NCI-H460 (cell line): ENCODE measurements at places on chromosomes 13 and 19.

GRCh38 chr19:53624771-53625545 is 6.8 kb upstream of the DPRX start:
- DNase-seq, result no peak

DNA sequence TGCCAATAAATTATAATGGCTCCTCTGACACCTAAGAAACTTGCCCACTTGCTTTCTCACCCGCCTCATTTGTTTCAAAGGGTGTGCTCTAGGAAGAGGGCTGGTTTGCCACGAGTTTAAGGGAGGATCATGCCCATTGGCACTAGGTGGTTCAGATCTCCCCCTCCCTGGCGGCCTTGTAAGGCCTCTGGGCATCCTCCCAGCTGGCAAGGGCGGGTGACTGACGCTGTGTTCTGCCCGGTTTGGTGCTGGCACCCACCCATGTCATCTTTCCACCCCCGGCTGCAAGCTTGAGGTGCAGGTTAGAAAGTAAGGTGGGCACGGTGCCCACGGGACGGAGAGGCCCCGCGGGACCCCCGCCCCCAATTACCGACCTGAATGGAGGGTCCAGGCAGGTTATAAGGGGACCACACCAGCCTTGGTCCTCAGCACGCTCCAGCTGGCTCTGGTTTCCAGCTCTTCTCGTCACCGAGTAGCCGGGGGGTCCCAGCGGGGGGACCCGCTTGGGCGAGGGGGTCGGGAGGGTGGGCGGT is 90.4 kb downstream of the PTPRS start:
- DNase-seq, result no peak

DNA sequence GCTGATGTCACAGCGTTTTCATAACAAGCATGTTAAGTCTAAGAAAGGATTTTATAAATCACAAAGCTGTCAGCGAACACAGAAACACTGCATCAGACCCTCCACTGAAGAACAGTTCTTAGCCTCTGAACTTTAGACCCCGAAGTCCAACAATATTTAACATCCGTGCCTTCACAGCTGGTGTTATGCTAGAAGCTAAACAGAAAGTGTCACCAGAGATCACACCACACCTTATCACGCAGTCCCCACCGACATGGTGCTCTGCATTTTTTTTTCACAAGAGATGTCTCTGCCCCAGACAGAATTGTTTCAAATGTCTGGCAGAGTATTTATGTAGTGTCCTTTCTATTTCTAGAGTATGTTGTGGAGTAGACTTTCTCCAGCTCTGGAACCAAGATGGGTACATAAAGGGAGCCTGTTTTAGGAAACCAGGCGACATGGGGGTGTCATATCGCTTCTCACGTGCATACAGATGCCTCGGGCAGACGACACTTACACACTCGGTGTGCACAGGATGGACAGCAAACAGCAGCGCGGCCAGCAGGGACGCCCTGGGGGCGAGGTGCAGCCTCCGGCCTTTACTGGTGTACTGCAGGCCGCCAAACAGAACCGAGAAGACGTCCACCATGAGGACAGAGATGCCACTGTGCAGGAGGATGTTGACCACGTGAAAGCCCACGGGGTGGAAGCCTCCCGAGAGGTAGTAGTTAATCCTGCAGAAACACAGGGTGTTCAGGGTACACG is 12.0 kb downstream of the TMTC4 start:
- DNase-seq, result no peak

DNA sequence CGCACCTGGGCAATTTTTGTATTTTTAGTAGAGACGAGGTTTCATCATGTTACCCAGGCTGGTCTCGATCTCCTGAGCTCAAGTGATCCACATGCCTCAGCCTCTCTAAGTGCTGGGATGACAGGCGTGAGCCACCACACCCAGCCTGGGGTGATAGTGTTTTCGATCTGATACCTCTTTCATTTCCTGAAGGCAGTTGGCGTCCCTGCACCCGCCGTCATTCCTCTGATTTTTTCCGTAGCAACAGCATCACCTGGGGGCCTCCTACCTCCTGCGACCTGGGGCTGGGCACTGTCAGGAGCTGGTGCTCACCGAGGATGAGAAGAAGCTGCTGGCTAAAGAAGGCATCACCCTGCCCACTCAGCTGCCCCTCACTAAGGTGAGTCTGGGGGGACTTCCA is 10.8 kb downstream of the CREB3L3 start:
- DNase-seq, result no peak

- peak; percentile 56 for DNase-seq
These were observed 8.1 kb downstream of the PIK3R2 start for GRCh38 chr19:18160971-18161635.

- no peak for DNase-seq
These were observed 89.2 kb downstream of the KCNRG start for GRCh38 chr13:50104493-50104892.

DNA sequence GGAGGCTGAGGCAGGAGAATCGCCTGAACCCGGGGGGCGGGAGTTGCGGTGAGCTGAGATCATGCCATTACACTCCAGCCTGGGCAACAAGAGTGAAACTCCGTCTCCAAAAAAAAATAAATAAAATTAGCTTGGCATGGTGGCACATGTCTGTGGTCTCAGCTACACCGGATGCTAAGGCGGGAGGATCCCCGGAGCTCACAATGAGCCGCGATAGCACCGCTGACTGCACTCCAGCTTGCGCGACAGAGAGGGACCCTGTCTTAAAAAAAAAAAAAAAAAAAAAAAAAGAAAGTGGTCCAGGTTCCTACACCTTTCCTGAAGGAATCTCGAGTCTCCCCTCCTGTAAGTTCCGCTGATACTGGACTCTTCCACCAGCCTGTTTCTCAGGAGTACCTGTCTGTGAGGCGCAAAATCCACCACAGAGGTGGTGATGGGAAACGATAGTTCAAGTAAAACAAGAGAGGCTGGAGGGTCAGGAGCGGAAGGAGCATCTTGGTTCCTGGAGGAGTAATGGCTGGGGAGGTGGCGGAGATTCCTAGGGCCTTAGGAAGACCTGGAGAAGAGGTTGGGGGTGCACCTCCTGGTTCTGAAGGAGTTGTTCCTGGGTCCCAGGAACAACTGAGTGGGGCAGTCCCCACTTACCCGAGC is 471 bp downstream of the FUT1 start:
- DNase-seq, result no peak

DNA sequence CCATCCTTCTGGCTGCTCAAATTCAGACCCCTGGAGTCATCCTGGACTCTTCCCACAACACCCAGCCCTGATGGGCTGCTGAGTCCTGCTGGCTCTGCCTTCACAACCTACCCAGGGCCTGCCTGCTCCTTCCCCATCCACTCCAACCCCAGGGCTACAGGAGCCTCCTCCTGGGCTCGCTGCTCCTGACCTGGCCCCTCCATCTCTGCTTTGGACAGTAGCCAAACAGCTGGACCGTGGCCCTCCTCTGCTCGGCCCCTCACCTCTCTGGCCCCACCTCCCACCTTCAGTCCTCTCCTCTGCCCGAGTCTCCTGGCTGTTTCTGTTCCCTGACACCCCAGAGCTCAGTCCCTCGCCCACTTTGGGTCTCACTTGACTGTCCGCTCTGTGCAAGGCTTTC is 66.7 kb downstream of the CEBPG start:
- no peak for DNase-seq

- peak; percentile 41 for DNase-seq
These were observed 20.3 kb downstream of the LGALS16 start for GRCh38 chr19:39676004-39676403.

DNA sequence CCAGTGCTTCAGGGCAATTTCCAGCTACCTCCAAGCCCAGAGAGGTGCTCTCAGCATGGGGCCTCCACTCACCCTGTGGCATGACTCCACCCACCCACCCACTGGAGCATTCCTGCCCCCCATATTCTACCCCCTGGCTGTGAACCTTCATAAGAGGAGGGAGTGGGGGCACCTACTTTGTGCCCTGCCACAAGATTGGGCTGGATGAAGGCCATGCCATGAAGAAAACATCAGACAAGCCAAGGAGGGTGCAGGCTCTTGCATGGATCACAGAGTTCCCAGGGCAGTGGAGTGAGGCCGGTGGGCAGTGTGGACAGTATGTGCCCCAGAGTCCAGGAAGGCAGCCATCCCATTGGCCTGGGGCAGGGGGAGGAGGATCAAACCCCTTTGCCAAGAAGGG is 97.8 kb downstream of the UQCRFS1 start:
- DNase-seq, result no peak

DNA sequence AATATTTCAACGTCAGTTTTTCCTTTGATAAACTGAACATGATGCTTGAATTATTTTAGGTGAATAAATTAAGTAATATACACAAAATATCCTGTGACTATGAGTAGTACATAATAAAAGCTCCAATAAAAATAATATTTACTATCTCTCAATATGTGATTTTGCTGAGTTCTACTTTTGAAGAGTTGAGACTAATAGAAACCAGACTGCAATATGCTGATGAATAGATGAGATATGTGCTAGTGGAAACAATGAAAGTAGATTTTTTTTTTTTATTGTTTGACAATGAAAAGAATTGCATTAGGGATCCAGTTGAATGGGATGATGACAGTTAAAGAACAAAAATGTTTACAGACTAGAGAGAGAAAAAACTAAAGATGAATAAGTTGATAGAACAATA is 16.4 kb upstream of the PCDH20 start:
- DNase-seq, result no peak

- no peak for DNase-seq
These were observed 61.4 kb downstream of the ERCC5 start for GRCh38 chr13:102907016-102907756.

DNA sequence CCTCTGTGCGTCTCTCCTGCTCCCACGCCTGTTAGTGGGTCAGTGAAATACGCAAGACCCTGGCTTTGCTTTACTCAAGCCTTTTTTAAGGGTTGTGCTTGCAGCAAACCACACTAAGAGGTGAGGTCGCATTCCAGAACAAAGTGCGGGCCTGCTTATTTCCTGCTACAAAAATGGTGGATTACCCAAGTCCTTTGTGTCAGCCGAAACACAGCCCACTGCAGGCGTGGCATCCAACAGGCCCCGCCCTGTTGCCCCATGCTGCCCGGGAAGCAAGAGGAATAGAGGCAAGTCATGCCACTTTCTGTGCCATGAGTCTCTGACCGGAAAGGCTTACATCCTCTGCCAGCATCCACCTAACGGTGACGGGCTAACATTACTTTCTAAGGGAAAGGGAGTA is 7.7 kb upstream of the IRS2 start:
- no peak for DNase-seq
